Hematopoietic multipotent progenitor cell treated with erythropoietin and hydrocortisone succinate and interleukin-3 and kit ligand, for 4 days (in vitro differentiated cells): ENCODE measurements at places on chromosomes 11 and 22.

DNA sequence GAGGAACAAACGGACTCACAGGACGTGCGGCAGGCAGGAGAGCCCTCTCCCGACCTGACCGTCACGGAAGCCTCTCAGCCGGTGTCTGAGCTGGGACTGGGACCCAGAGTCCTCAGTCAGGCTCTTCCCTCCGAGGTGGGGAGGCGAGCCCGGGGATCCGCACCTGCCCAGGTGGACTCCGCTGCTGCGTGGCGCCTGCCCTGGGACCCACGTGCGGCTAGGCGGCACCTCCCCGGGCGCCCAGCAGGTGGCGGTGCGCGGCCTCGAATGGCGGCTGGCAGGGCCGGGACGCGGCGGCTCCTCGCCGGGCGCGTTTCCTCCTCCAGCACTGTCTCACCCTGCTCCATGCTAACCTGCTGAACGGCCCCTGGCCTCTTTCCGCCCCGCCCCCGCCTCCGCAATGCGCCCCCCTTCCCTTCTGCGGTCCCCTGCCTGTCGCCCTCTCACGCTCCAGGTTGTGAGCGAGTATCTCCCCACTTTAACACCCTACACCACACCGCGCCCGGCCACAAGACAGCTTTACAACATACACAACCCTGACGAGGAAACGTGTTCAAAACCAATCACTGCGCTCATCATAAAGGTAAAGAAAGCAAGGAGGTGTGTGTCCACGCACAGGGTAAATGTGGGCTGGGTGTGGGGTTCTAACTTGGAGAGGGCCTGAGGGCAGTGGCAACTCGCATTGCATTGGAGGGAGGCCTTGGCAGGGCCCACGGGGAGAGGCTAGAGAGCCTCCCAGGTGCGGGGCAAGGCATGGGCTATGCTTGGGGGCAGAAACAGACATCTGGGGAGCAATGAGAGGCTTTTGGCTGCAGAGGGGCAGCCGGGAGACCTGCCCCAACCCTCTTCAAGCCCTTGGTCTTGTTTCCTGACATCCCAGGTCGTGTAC is 25.9 kb upstream of the ATXN10 start:
- DNase-seq = peak; percentile 77

- DNase-seq = no peak
These were observed 38.7 kb downstream of the PAX6 start for GRCh38 chr11:31772412-31772811.

DNA sequence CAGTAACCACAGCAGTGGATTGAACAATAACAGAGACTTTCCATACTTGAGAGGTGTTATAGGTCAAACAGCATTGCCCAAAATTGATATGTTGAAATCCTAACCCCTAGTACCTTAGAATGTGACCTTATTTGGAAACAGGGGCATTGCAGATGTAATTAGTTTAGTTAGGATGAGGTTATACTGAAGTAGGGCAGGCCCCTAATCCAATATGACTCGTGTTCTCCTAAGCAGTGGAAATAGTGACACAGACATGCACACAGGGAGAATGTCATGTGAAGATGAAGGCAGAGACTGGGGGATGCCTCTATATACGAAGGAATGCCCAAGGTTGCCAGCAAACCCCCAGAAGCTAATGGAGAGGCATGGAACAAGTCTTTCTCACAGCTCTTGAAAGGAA is 270.5 kb downstream of the TENM4 start:
- no peak for DNase-seq

GRCh38 chr11:118436639-118437207 is 431 bp downstream of the KMT2A start:
- peak; percentile 57 for DNase-seq
